IPS DF 6.9 (cell line): ENCODE measurements at places on chromosomes 12 and 14.

DNA sequence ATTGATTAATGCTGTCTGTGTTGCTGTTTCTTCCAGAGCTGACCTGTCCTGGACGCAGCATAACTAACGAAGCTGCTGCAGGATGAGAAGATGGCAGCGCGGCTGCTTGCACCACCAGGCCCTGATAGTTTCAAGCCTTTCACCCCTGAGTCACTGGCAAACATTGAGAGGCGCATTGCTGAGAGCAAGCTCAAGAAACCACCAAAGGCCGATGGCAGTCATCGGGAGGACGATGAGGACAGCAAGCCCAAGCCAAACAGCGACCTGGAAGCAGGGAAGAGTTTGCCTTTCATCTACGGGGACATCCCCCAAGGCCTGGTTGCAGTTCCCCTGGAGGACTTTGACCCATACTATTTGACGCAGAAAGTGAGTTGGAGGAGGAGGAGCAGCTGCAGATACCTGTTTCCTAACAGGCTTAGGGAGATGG, 71.7 kb downstream of the SCN8A start:
- DNase-seq = no peak

DNA sequence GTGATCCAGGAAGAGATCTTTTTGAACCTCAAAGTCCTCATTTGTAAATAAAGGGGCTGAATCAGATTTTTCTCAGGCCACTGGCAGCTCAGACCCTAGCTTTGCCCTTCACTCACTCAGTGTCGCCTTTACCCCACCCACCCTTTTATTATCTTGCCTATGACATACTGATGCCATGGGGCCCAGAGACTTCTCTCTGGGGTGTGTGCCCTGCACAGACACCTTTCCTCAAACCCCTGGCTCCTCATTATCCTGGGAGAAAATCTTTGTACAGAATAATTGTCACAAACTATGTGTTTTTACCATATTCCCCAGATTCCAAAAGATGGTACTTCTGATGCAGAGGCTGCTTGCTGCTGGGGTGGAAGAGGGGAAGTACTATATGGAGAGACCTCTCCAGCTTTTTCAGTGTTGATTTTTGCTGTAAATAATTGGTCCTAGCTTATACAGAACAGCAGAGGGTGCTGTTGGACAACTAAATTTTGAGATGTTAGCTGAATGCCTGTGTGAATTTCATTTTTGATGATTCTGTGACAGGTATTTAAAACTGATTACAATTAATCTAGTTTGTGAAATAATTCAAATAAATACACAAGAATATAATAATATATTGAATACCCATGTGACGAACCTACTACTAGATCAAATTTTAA, 53.9 kb upstream of the DCD start:
- DNase-seq = no peak

DNA sequence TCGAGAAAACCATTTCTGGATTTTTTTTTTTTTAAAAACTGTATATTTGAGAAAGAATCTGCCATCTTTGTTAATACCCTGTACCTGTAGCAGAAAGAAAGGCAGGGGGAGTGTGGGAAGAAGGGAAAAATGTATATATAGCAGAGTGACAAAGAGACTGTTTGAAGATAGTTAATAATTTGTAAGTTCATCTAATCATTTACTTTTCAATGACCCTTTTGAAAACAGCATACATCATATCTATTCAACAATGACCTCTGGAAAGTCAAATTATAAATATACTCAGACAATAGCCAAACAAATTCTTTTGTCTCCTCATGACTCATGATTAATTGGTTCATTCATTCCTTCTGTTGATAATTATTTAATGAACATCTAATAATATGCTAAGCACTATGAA, 10.9 kb upstream of the CPM start:
- no peak for DNase-seq

GRCh38 chr12:54262403-54262925, 17.5 kb downstream of the CBX5 start:
- DNase-seq = no peak

DNA sequence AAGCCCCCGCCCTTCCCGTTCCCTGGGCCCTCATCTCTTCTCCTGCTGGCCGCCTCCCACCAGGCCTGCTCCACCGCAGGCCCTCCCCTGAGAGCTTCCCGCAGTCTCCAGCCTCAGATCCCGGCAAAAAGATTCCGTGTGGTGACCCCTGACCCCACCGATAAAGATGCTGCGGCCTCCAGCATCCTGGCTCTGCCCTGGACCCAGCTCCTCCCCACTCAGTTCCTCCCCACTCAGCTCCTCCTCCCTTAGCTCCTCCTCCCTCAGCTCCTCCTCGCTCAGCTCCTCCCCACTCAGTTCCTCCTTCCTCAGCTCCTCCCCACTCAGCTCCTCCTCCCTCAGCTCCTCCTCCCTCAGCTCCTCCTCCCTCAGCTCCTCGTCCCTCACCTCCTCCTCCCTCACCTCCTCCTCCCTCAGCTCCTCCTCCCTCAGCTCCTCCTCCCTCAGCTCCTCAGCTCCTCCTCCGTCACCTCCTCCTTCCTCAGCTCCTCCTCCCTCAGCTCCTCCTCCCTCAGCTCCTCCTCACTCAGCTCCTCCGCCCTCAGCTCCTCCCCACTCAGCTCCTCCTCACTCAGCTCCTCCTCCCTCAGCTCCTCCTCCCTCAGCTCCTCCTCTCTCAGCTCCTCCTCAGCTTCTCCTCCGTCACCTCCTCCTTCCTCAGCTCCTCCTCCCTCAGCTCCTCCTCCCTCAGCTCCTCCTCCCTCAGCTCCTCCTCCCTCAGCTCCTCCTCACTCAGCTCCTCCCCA, 17.0 kb downstream of the NOC4L start:
- DNase-seq = no peak

GRCh38 chr12:108996320-108996719, 24.5 kb downstream of the SVOP start:
- DNase-seq = no peak

GRCh38 chr12:106126441-106127337, 12.1 kb downstream of the NUAK1 start:
- DNase-seq = no peak

- DNase-seq = no peak
These were observed 224.9 kb downstream of the FBXL14 start for GRCh38 chr12:1369460-1369859.

DNA sequence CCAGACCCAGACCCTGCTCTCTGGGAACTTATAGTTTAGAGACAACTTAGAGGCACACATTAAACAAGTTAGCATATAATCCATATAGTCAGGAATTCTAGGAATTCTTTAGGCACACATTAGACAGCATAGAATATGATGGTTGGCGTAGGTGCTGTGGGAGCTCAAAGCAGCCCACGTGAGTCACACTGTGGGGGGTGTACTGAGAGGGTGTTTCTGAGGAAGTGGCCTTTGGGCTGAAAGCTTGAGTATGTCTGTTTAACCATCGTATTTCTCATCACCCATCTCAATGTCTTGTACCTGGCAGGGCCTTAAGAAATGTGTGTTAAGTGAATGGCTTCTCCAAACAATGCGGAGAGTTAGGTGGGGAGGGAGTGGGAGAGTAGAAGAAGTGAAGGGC, 67.2 kb downstream of the TMEM30B start:
- DNase-seq = no peak

DNA sequence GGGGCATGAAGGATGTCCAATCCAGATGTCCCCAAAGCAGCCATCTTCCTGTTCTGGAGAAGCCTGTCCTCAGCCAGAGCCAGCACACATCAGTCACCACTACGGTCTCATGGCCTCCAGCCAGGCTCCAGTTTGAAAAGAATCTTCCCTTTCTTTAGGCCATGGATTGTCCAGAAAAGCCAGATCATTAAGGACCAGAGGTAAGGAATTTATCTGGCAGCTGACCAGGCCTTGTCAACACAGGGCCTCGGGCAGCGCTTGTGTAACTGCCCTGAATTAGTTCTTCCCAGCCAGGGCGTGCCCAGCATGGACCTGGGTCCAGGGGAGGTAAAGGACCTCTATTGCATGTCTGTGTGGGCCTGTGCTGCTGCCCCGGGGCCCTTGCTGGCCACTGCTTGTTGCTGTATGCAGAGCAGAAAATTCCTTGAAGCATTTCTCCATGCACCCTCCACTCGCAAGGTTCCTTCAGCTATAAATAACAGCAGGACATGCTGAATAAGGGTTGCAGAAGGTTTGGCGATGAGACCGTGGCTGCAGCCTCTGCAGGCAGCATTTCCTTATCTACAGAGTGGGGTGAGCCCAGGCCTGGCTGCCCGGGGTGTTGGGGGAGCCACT, 21.7 kb upstream of the VPS37B start:
- no peak for DNase-seq

GRCh38 chr14:73870525-73871235, 16.0 kb upstream of the ZNF410 start:
- DNase-seq = no peak

DNA sequence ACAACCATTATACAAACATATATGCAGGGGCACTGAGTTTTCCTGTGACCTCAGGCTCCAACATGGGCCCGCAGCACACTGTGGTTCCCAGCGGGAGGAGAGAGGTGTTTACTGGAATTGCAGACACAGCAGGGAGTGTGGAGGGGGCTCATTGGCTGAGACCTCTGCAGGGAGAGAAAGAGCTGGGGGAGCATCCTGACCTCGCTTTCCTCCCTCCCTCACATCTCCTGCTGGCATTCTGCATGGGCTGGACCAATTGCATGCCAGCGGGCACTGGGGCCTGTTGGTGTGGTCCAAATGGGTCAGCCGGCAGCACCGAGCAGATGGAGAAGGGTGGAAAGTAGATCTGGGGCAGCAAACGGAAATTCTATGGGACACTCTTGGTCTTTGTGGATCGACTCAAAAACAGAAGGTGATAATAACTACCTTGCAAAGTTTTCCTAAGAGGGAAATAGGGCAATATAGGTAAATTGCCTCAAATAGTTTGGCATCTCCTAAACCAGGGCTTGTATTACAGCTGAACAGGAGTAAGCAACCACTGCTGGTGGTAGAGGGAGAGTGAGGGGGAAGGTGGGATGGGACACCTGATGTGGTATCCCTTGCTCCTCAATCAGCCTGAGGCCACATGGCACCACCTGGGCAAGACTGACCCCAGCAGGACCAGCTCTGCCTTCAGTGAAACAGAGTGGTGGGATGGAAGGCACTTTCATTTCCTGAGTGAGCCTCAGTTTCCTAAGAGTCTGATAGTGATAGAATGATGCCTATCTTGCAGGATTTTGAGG, 86.9 kb downstream of the NTF3 start:
- DNase-seq = no peak

DNA sequence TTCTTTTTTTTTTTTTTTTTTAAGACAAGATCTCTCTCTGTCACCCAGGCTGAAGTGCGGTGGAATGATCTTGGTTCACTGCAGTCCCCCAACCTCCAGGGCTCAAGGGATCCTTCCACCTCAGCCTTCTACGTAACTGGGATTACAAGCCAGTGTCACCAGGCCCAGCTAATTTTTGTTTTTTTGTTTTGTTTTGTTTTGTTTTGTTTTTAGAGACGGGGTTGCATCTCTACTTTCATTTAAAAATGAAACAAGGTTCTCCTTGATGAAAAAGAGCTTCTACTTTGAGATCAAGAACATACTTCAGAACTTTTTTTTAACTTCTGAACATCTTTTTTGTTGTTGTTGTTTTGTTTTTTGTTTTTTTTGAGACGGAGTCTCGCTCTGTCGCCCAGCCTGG, 121.7 kb upstream of the PRB2 start:
- DNase-seq = no peak

- DNase-seq = no peak
These were observed 104.6 kb upstream of the SLCO1C1 start for GRCh38 chr12:20590570-20590969.

- no peak for DNase-seq
These were observed 20.1 kb upstream of the USP44 start for GRCh38 chr12:95571369-95571768.

DNA sequence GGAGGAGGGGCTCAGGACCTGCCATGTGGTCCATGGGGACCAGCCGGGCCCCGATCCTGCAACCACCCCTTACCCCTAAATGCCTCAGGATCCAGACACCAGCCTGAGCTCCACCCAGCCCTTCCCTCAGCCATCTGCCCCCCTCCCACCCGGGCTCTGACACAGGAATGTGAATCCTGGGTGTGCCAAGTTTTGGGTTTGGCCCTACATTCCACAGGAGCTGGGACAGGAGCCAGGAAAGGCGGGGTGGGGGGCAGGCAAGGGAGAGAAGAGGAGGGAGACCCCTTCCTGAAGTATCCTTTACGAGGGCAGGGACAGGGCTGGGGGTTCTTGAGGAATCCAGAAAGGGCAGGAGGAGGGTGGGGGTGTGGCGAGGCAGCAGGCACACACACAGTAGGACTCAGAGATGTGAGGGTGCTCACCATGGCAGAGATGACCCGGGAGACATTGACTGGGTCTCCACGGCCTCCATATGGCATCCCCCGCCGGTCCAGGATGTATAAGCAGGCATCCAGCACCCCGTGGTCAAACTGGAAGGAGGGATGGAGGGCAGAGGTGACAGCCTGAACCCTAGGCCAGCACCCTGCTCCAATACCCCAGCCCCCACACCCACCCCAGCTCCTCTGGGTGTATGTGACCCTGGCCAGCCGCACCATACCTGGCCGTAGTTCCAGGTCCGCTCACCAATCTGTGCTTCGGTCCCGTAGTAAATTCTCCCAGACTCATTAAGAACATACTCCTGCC, 3.5 kb downstream of the TGM1 start:
- DNase-seq = no peak

DNA sequence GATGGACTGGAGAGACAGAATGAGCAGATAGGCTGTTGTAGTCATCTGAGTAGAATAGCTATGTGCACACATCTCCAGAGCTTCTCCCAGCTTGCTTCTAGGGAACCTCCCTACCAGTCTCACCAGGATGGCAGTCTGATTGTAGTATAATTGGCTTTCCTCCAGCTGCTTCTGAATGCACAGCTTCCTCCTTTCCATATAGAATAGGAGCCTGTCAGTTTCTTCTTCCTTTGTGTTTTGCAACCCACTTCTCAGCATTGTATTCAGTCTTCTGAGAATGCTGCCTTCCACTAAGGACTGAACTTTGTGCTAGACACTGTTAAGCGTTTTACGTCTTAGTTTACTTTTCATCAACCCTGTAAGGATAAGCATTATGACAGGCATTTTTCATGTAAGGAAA, 2.2 kb upstream of the CSAD start:
- no peak for DNase-seq

DNA sequence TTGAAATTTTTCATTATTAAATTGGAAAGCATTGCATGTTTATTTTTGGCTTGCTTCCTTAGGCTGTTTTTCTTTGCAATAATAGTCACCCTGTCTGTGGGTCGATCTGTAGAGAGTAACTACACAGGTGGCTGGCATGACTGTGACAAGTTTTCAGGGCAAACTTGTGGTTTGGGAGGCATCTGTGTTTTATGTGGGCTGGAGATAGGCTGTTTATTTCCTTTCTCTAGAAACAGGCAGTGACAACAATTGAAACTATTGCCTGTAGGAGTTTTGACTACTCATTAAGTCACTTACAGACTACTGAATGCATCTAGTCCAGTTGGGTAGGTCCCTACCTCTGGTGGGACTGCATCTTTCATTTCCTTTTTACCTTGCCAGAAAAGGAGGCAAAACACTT, 155.6 kb downstream of the DYRK2 start:
- no peak for DNase-seq

DNA sequence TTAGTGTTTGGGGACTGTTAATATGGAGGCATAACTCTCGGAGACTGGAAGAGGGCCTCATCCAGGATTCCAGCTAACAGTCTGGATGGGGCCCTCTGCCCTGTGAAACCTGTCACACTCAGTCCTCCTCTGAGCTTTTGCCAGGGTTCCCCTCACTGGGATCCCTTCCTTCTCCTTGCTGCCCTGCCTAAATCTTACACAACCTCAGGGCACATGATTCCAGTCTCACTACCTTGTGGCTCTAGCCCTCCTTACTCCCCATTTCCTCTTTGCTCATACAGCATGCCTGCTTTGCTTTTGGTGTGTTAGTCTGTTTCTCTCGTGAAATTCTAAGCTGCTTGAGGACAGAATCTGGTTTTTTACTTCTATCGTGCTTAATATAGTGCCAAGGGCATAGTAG, 942 bp upstream of the GSG1 start:
- DNase-seq = no peak
